ENCODE measurements at places on chromosomes 7 and 10.

GRCh38 chr10:21285742-21286331 is 239.6 kb downstream of the SKIDA1 start:
- DNase-seq, result no peak

GRCh38 chr7:101162551-101163278 is 2.7 kb downstream of the VGF start:
- no peak for DNase-seq

- DNase-seq, result no peak
Measured at GRCh38 chr10:101230183-101230917, 1.1 kb upstream of the LBX1 start.

DNA sequence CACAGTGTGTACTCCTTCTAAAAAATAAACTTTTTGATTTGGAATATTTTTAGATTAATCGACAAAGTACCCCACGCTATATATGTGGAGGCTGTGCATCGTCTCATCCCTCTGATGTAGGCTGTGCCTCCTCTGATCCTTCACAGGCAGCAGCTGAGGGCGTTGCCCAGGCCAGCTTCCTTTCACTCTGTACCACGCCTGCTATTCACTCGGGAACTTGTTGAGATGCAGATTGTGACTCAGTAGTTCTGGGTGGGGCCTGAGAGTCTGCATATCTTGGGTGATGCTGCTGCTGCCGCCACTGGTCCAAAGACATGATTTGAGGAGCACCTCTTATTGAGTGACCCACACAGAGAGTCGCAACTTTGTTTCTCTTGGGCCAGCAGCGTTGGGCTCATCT is 7.9 kb upstream of the C10orf120 start:
- no peak for DNase-seq

- DNase-seq, result no peak
Measured at GRCh38 chr7:38311329-38311937, 38.0 kb upstream of the TARP start.

DNA sequence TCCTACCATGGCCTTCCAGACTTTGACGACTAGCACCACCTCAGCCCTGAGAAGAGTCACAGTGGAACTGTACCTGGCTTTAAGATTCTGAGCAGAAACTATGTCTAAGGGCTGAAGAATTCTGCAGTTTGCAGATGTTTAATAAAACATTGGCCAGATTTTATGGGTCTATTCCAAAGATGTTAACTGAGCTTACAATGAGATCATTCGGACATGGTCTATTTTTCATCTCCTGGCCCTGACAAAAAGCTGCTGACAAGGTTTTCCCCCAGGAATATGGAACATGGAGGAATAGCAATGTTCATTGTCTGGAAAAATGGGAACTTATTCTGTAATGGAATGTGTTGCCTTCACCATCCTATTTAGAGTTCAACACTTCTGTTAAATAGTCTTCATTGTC is 66.4 kb downstream of the PTF1A start:
- no peak for DNase-seq

DNA sequence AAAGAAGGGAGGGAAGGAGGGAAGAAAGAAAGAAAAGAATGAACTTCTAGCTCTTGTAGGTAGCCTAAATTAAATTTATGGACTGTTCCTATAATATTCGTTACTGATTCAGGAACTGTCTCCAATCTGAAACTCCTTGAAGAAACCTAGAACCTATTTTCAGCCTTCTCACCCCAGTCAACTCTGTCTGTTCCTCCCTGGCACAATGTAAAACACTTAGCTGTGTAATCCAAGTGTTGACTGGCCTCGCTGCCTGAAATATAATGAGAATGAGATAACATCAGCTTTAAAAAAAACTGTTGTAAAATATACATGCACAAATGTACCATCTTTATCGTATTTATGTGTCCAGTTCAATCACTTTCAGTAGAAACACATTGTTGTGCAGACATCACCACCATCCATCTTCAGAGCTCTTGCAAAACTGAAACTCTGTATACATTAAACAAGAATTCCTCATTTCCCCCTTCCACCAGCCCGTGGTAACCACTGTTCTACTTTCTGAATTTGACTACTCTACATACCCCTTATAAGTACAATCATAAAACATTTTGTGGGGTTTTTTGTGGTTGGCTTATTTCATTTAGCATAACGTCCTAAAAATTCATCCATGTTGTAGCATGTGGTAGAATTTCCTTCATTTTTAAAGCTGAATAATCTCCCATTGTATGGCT is 6.3 kb upstream of the C7orf33 start:
- no peak for DNase-seq

DNA sequence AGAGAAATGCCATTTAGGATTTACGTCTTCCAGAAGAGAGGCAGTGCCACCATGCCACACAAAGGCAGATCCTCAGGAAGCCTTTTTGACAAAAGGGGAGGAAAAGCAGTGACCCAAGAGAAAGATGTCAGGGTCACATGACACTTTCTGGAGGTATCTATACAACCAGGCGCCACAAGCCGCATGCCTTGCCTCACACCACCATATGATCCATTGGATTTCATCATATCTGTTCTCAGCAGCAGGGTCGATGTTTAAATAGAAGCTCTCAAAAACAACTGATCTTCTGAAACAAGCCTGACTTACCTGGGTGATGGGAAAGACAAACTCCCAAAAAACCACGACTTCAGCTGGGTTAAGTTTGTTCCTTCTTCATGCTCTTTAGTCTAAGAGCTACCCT is 52.5 kb upstream of the UNC5B start:
- no peak for DNase-seq

- DNase-seq, result peak; percentile 3
Measured at GRCh38 chr10:117926491-117926890, 120.2 kb downstream of the RAB11FIP2 start.

- no peak for DNase-seq
Measured at GRCh38 chr10:32199714-32200394, 143.6 kb upstream of the KIF5B start.

- DNase-seq, result no peak
Measured at GRCh38 chr7:1640376-1641172, 29.5 kb upstream of the ELFN1 start.

GRCh38 chr7:17921857-17922416 is 18.4 kb downstream of the SNX13 start:
- DNase-seq, result no peak

DNA sequence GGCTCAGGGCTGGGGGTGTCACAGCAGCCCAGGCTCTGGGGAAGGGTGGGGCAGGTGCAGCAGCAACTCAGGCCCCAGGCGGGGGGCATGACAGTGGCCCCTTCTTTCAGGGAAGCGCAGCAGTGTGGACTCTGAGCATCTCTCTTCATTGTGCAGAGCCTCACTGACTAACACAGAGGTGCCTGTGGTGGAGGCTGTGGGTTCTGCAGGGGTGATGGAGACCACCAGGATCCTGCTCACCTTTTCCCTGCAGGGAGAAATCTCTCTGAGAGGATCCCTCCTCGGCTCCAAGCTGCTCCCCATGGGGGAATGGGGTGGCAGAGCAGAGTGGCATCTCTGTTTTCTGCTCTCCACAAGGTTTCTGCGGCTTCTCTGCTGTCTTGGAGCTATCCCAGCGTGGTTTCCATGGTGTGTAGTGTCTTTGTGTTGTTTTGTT is 37.8 kb upstream of the SHH start:
- DNase-seq, result no peak

DNA sequence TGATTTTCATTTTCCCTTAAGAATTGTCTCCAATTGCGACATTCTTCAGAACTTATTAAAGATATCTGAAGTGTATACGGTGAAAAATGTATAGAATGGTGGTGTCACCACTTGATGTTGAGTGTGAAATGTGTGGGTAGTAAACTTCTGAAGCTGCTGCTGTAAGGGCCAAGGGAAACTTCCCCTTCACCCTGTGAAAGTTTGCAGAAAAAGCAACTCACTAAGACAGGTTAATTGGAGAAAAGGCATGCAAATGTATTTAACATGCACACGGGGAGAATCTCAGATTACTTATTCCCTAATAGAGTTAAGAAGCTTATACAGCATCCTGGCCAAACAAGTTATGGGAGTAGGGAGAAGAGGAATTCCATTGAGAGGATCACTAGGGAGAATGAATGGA is 173.0 kb downstream of the NSUN6 start:
- DNase-seq, result no peak

GRCh38 chr7:75762350-75762917 is 9.6 kb downstream of the CCL26 start:
- no peak for DNase-seq

DNA sequence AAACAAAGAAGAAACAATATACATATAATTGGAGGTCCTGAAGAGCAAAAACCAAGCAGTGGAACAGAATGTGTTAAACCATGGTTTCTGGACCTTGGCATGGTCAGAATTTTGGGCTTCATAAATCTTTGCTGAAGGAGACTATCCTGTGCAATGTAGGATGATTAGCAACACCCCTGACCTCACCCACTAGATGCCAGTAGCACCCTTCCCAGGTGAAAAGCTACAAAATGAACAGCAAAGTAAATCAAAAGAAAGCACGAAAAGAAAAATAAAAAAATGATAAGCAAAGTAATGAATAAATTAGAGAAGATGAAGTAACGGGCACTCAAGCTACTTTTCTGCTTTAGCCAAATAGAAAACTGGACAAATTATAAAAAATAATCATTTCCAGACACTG is 19.2 kb upstream of the ZPBP start:
- no peak for DNase-seq

DNA sequence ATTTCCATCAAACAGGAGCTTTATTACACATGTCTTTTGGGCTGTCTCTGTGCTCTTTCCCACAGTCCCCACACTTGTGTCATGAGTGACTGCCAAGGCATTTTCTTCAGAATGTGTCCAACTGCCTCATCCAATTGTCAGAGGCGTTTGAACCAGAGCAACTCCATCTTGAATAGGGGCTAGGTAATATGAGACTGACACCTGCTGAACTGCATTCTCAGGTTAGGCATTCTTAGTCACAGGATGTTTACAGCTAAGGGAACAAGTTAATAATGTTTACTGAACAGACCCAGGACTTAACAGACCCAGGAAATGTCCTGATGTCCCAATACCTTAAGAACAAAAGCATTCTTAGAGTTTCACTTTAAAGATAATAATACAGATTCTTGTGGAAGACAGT is 595.5 kb downstream of the REEP3 start:
- no peak for DNase-seq

DNA sequence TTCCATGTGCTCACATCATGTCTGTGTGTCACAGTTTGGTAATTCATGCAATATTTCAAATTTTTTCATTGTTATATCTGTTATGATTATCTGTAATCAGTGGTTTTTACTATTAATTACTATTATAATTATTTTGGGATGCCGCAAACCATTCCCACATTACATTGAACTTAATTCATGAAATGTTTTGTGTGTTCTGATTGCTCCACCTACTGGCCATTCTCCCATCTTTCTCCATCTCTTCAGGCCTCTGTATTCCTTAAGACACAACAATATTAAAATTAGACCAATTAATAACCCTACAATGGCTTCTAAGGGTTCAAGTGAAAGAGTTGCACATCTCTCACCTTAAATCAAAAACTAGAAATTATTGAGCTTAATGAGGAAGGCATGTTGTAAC is 398.5 kb downstream of the PCDH15 start:
- DNase-seq, result peak; percentile 5

GRCh38 chr10:42836771-42837468 is 54.3 kb downstream of the BMS1 start:
- no peak for DNase-seq

DNA sequence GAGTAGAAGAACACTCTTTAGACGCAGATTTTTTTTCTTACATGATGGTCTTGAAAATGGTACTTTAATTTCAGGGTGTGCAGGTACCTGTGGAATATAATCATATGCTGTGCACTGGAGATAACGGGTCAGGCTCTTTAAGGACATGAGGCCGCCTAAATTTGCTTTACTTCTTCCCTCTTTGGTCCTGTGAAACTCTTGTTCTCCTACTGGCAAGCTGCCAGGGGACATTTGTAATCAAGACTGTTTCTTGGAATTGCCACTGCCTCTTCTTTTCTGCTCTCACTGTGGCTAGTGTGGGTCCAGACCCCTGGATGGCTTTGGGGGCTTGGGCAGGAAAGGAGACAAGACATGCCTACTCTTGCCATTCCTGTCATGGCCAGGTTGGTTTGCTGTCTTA is 146.0 kb downstream of the SND1 start:
- no peak for DNase-seq

GRCh38 chr10:124259139-124259825 is 159.4 kb downstream of the OAT start:
- no peak for DNase-seq

DNA sequence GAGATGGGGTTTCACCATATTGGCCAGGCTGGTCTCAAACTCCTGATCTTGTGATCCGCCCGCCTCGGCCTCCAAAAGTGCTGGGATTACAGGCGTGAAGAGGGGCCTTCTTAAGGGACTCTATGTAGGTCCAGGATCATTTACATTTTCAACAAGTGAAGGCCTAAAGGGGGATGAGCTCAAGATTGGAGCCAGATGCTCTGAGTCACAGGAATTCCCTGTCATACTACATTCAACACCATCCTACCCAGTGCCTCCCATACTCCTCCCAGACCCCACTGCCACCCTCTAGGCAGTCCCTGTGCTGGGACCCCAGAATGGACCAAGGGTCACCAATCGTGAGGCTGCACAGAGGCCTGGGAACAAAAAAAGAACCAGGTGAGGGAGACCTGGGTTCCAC is 29.9 kb downstream of the CYTH3 start:
- DNase-seq, result no peak

GRCh38 chr7:104286839-104287238 is 41.6 kb upstream of the LHFPL3 start:
- DNase-seq, result no peak

DNA sequence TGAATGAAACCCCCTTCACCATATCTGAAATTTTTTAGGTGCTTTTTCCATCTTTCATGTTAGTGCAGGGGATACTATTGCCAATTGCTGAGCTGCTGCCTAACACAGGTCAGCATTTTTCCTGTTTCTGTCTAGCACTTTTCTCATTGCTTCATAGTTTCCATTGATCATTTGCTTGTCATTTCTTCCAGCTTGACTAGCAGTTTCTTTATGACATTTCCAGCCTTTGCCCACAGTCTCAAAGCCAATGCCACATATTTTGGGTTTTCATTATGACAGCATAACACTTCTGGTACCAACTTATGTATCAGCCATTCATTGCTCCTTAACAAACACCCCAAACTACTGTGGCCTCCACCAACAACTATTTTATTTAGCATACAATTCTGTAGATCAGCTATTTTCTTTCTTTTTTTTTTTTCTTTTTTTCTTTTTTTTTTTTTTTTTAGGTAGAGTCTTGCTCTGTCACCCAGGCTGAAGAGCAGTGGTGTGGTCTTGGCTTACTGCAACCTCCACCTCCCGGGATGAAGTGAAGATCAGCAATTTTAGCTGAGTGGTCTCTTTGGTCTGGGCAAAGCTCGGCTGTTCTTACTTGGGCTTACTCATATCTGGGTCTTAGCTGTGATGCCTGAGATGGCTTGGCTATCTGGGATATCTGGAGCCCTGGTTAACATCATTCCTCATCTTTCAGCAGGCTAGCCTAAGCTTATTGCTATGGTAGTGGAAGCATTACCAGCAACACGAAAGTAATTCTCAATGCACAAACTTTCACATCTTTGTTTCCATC is 102.3 kb downstream of the EPC1 start:
- no peak for DNase-seq
